Right lobe of liver (tissue), 6 donors: ENCODE measurements at places on chromosomes 3 and 15. TPM values are rescaled to one million over a fixed set of nuclear protein-coding genes. Genes with fewer than 3 reads are reported as not detected.

DNA sequence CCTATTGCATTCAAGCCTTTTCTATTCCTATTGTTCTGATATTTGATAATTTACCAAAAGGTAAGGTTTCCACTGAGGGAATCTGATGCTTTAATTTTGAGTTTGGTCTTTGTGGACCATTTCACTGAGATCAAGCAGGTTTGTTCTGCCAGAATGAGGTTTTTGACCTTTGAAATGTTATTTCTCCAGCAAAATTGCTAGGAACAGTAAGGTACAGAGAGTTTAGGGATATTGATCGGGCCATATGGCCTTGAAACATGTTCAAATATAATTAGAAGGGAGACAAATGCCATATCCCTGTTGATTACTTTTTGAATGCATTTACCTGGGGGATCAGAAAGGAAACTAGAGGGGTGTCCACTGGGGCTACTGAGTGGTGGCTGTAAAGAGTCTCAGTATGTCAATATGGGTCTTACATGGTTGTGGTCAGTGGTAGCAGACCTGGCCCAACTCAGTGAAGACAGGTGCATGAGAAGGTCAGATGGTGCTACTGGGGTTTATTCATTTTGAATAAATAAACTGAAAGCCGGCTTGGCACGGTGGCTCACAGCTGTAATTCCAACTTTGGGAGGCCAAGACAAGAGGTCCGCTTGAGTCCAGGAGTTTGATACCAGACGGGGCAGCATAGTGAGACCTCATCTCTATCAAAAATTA lies 100.2 kb downstream of the SV2B start:
- no peak for DNase-seq

DNA sequence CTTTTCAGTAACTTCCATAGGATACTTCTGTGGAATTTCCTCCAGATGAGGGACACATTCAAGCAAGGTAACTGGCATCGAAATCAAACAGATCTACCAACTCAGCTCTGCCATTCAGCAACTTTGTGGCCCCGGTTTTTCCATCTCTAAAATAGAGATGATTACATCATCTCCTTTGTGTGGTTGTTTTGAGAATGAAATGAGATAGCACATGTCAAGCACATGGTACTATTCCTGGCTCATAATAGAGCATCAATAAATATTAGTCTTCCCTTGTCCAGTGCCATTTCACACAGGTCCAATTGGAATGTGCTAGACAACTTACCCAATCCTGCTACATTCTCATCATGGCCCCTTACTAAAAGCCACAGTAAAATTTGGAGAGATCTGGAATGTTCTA lies 24.2 kb upstream of the TM4SF4 start:
- DNase-seq: no peak

Gene IL17RB
- total RNA-seq: 27.3 TPM

Gene GPR176
- 0.97 TPM for total RNA-seq

Gene SEMA7A
- 0.42 TPM for total RNA-seq
